ENCODE measurements at places on chromosomes 12 and 14.

DNA sequence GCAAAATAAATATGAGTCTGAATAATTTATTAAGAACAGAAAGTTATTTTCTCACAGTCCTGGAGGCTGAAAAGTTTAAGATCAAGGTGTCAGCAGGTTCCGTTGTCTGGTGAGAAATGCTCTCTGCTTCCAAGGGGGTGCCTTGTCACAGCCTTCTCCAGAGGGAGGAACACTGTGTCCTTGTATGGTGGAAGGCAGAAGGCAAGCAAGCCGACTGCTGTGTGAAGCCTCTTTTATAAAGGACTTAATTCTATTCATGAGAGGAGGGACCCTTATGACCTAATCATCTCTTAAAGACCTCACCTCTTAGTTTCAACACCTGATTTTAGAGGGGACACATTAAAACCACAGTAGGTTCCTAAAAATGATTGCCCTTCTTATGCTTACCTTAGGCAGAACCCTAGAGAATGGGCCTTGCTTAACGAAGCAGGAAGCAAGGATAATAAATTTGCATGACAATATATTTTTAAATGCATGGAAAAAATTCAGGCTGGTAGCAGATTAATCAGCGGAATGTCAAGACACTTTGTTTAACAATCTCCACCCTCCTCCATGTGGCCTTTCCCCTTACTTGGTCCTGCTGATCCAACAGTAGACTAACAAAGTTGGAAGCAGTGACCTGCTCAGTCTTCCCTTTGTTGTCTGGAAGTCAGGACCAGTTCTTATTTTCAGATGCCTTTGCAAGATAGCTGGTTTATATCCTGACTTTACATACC is 154.9 kb downstream of the DYRK2 start:
- DNase-seq = no peak

GRCh38 chr14:60989599-60989998 is 8.6 kb downstream of the SLC38A6 start:
- DNase-seq = no peak

- DNase-seq = no peak
Observed at GRCh38 chr14:75191100-75191499, 14.7 kb upstream of the TMED10 start.

DNA sequence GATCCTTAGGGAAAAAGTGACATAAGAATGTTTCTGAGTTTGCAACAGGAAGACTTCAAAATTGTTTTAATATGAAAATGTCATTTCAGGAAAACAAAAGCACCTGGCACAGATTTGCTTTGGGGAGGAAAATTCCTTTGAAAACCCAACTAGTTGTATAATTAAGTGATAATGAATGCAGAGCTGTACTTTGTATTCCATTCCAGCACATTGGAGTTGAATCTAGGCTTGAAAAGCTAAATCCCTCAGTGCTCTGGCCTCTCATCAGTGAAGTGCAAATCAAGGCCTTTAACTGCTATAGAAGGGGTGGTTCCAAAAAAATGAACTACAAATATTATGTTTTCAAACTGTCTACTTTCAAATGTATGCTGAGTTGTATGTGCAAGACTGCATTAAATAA is 19.6 kb upstream of the C12orf42 start:
- no peak for DNase-seq

DNA sequence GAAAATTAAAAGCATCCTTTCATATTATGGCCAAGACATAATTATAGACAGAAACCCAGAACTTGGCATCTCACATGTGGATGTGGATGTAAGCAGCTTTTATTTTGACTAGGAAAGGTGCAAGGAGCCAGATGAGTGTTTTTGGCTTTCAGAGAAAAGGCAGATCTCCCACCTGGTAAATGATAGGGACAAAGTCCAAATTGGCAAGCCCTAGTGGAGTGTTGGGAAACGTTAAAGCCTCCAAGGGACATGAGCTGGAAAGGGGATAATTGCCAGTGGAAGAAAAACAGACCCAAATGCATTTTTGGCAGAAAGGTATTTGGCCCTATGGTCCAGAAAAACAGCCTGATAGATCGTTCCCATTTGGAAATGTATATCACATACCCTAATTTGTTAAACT is 60.1 kb downstream of the KLHL28 start:
- no peak for DNase-seq

DNA sequence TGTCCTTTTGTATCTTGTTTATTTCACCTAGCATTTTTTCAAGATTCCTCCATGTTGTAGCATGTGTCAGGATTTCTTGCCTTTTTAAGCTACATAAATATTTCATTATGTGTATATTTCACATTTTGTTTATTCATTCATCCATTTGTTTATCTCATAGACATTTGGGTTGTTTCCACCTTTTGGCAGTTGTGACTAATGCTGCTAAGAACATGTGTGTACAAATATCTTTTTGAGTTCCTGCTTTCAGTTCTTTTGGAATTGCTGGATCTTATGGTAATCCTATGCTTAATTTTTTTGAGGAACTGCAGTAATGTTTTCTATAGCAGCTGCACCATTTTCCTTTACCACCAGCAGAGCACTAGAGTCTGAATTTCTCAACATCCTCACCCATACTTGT is 62.4 kb downstream of the SCN8A start:
- DNase-seq = no peak

DNA sequence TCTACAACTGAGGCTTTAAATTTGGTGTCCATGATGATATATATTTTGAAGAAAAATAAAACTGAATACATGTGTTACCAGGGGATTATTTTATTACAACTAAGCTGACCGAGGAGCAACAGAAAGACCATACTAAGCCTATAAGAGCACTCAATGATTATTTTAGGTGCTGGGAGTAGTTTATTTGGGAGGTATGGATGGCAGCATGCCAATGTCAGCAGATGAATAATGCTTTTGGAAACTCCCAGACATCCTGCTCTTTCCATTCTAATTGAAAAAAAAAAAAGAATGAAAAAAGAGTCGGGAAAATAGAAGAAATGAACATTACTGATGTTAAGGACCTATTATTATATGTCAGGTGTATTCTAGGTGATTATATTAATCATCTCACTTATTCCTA is 441.2 kb downstream of the BTG1 start:
- DNase-seq = no peak
